ENCODE measurements at places on chromosomes 1 and 21.

GRCh38 chr1:240947438-240948224 lies 335.7 kb upstream of the GREM2 start:
- DNase-seq = no peak
- no peak overlapping the region for H3K27ac ChIP-seq
- H3K4me3 ChIP-seq = no peak overlapping the region

DNA sequence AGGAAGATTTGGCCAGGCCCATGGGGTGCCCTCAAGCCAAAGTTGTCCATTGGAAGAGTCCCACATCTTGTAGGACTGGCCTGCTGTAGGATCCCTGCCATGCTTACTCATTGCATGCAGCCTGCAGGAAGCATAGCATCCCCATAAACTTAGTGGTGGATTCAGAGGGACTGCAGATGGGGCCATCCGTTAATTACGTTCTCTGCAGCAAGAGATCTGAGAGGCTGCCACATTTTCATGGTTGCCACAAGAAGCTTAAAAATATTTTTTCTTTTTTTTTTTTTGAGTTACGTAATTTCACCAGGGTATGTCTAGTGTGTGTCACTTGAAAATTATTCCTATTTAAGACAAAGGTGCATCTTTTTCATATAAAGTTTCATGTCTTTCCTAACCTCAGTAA lies 329.7 kb upstream of the USP24 start:
- no peak for DNase-seq
- H3K27ac ChIP-seq = no peak overlapping the region
- H3K4me3 ChIP-seq = no peak overlapping the region
- H3K36me3 ChIP-seq = no peaks in the 10 kb centered on the region
- no peaks in the 10 kb centered on the region for H3K4me1 ChIP-seq
- no peaks in the 10 kb centered on the region for H3K27me3 ChIP-seq

DNA sequence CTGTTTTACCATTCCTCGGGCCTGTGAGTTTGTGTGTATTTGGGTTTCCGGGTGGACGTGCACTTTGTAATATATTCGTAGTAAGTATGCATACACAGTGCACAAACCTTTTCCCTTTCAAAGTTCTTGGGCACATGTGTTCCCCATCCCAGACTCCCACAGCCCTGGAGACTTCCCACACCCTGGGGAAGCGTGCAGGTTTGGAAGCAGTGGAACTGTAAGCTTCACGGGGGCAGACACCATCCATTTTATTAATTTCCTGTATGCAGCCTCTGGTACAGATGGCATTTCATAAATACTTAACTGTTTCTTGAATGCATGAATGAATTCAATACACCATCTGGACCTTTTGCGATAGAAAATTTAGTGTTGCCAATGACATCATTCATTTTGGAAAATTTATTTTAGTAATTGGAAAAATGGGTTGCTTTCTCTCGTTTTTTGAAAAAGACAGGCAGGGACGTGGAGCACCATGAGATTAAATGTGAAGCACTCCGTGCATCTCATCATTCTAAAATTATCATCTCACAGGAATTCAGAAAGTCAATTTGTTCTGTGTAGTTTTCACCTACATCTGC lies 10.8 kb downstream of the ETS2 start:
- peaks cover 91% of the 10 kb centered on the region for H3K36me3 ChIP-seq
- no peaks in the 10 kb centered on the region for H3K27me3 ChIP-seq
- H3K4me1 ChIP-seq = no peaks in the 10 kb centered on the region
- DNase-seq = no peak

DNA sequence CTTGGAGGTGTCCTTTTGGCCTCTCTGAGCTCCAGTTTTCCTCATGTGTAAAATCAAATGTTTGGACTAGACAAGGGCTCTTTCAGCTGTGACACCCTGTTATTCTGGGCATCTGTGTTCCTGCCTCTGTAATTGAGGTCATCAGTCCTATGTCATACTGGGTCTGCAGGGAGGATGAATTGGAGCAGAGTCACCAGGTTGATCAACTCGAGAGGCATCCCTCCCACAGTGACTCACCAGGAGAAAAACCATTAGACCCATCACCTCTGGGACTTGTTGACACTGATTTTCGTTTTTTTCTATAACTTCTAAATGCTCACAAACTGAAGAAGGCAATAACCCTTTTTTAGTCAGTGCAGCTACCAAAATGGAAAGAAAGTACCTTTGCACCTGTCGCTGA lies 82.2 kb downstream of the ST6GALNAC5 start:
- no peaks in the 10 kb centered on the region for H3K27me3 ChIP-seq
- no peaks in the 10 kb centered on the region for H3K4me1 ChIP-seq
- no peaks in the 10 kb centered on the region for H3K36me3 ChIP-seq
- no peak overlapping the region for H3K4me3 ChIP-seq
- H3K27ac ChIP-seq = no peak overlapping the region

GRCh38 chr1:182035097-182035770 lies 26.3 kb downstream of the ZNF648 start:
- H3K4me3 ChIP-seq = no peak overlapping the region
- H3K36me3 ChIP-seq = no peaks in the 10 kb centered on the region
- no peaks in the 10 kb centered on the region for H3K27me3 ChIP-seq
- H3K27ac ChIP-seq = no peak overlapping the region
- no peaks in the 10 kb centered on the region for H3K4me1 ChIP-seq

DNA sequence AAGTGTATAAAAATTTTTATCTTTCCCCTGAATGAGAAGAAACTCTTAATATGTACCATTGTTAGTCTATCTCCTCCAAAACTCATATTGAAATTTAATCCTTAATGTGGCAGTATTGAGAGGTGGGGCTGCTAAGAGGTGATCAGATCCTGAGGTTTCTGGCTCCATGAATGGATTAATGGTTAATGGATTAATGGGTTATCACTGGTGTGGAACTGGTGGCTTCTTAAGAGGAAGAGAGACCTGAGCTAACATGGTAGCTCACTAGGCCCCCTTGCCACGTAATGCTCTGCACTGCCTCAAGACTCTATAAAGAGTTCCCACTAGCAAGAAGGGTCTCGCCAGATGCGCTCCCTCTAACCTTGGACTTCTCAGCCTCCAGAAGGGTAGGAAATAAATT lies 70.6 kb upstream of the ZBTB18 start:
- no peak overlapping the region for H3K4me3 ChIP-seq
- no peaks in the 10 kb centered on the region for H3K4me1 ChIP-seq
- no peaks in the 10 kb centered on the region for H3K27me3 ChIP-seq
- H3K36me3 ChIP-seq = no peaks in the 10 kb centered on the region

- H3K27me3 ChIP-seq = no peaks in the 10 kb centered on the region
- no peak overlapping the region for H3K27ac ChIP-seq
Measured at GRCh38 chr1:245336149-245336983, 181.6 kb downstream of the KIF26B start.

DNA sequence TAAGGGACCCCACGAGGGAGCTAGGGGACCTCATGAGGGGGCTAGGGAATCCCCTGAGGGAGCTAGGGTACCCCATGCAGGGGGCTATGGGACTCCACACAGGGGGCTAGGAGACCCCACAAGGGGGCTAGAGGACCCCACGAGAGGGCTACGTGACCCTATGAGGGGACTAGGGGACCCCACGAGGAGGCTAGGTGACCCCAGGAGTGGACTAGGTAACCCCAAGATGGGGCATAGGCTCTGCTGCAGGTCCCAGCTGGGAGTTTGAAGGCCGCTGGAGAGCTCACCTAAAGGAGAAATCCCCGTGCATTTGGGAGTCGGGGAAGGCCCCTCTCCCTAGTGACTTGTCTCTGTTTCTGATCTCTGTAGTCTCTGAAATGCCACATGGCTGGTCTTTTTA lies 50.0 kb upstream of the DMRTB1 start:
- no peak overlapping the region for H3K27ac ChIP-seq
- H3K36me3 ChIP-seq = no peaks in the 10 kb centered on the region
- H3K27me3 ChIP-seq = no peaks in the 10 kb centered on the region
- no peak for DNase-seq

DNA sequence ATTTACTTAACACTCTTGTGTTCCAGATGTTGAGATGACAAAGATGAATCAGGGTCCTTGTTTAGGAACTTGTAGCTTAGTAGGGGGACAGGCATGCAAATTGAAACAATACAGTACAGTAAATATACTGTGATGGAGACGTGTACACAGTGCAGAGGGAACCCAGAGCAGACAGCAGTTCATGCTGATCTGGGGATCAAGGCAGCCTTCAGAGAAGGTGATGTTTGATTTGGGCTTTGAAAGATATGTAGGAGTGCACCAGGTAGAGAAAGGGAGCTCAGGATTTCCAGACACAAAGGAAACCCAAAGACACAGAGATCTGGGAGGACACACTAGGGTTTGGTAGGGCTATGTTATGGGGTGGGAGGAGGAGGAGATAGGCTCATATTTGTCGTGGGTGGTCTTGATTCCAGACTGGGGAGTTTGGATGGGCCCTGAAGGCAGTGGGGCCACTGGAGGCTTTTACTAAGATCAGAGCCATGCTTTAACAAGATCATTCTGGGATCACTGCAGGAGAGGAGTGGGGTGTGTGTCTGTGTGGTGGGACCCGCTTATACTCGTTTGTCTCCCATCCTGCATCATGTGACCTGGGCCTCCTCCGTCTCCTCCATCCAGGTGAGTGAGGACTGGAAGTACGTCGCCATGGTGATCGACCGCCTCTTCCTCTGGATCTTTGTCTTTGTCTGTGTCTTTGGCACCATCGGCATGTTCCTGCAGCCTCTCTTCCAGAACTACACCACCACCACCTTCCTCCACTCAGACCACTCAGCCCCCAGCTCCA lies 7.8 kb downstream of the CHRNB2 start:
- H3K4me1 ChIP-seq = peaks cover 21% of the 10 kb centered on the region
- no peak overlapping the region for H3K27ac ChIP-seq
- H3K27me3 ChIP-seq = no peaks in the 10 kb centered on the region
- no peak for DNase-seq
- peaks cover 18% of the 10 kb centered on the region for H3K36me3 ChIP-seq

- DNase-seq = no peak
- H3K27me3 ChIP-seq = no peaks in the 10 kb centered on the region
- no peaks in the 10 kb centered on the region for H3K36me3 ChIP-seq
- no peak overlapping the region for H3K4me3 ChIP-seq
- H3K4me1 ChIP-seq = no peaks in the 10 kb centered on the region
- no peak overlapping the region for H3K27ac ChIP-seq
Measured at GRCh38 chr1:11379851-11380250, 99.1 kb upstream of the DISP3 start.

DNA sequence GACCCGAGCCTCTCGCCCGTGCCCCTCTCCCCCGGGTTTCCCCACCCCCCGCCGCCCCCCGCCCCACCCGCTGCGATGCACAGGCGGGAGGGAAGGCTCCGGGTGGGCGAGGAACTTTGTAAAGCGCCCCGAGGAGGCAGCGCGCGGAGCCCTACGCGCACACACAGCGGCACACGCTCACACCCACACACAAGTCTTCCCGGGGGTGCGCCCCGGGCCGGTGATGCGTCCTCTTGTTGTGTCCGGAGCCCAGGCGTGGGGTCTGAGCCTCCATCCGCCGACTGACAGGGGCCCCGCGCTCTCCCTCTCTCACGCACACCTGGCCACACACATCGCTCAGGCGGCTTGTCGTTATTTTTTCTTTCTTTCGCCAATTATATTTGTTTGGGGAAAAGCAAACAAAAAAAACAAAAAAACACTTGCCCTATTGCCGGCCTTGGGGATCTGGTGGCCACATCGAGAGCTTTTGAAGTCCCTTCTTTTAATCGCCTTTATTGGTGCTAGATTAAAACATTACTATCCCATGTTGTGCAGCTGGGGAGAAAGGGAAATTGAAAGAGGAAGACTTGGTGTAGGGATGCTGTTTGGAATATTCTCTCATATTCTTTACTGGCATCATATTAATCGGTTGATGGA lies 770 bp downstream of the NTNG1 start:
- no peaks in the 10 kb centered on the region for H3K4me1 ChIP-seq
- H3K27ac ChIP-seq = no peak overlapping the region
- peak overlapping the region; percentile 28 for H3K4me3 ChIP-seq
- H3K36me3 ChIP-seq = no peaks in the 10 kb centered on the region
- DNase-seq = no peak

GRCh38 chr1:228989676-228989991 lies 254.4 kb downstream of the RHOU start:
- no peaks in the 10 kb centered on the region for H3K27me3 ChIP-seq
- peak overlapping the region; percentile 11 for H3K27ac ChIP-seq

- H3K4me3 ChIP-seq = no peak overlapping the region
- no peaks in the 10 kb centered on the region for H3K4me1 ChIP-seq
- no peak for DNase-seq
Measured at GRCh38 chr1:34083974-34084373, 81.1 kb downstream of the CSMD2 start.

Measured in right atrium auricular region (tissue), 2 donors.